ENCODE measurements at places on chromosomes 7 and 10.

DNA sequence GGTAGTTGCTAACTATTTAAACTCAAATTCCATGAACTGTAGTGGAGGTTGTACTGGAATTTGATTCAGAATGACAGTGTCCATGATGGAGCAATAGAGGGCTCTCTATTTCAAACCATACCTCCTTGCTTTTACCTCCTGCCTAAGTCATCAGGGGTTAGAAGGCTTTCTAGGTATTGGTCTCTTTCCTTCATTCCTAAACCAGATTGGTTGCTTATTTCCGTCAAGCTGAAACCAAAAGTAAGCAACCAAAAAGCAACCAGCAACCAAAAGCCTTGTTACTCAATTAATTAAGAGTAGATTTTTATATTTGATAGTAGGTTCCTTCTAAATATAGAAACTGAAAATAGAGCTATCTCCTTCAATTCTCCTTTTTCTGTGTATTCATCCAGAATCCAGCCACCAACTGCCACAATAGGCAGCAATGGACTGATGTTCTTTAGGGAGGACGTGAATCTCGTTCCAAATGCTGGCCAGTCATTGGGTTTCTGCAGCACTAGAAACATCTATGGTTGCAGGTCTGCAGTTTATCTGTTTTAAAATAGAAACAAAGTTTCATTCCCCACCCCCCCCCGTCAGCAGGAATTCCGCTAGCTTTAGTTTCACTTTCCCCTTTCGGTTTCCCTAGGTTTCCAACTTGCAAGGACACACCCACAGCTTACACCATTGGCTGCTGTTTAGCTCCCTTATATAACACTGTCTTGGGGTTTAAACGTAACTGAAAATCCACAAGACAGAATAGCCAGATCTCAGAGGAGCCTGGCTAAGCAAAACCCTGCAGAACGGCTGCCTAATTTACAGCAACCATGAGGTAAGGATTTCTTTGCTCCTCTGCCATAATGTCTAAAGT, at the start of gene IFIT1:
TSS of gene IFIT1 (plus strand) at position 717 of the 850 bp plus-strand sequence. CDS start at position 807, 90 bp downstream.
- DNase-seq: peak; percentile 28

- peak; percentile 34 for DNase-seq
Measured at GRCh38 chr7:129502708-129503685, 666 bp downstream of the SMKR1 start.

GRCh38 chr10:101453791-101454718, 100.1 kb downstream of the BTRC start:
- DNase-seq: no peak

GRCh38 chr7:100400656-100401055, 27.4 kb downstream of the PILRA start:
- DNase-seq: peak; percentile 8

DNA sequence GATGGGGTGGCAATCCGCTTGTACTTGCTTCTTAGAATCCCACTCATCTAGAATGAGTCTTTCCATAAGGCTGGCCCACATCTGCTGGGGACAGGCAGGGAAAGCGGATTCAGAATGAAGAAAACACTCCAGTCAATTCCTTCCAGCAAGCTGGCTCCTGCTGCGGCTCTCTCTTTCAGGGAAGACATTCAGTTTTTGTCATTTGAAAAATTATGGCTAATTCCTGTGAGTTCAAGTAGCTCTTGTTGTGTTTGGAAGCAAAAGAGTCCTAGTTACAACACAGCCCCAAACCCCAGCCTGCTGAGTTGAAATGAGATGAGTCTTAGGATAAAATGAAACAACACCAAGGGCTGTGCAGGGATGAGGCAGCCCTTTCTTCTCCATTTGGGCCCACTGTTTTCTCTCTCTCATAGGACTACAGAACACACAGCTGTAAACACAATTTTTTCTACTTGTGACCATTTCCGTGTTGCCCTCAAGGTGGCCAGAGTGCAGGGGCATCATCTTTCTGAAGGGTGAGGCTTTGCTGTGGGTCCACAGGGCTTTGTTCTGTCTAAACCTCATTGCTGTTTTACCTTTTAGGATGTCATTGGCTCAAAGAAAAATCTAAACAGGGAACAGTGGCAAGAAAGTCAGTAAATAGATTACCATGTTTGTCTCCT, 90.8 kb upstream of the EEPD1 start:
- DNase-seq: no peak

GRCh38 chr7:80923211-80923612, 4.4 kb upstream of the SEMA3C start:
- DNase-seq: no peak
